Activated T-cell treated with anti-CD3 and anti-CD28 coated beads, Interleukin-2, amount 50 U/mL, for 72 hours (primary cell): ENCODE measurements at places on chromosomes 11 and 22. TPM values are rescaled to one million over a fixed set of nuclear protein-coding genes. Genes with fewer than 3 reads are reported as not detected.

Gene PLEKHA7
- 11.0 TPM for total RNA-seq

Gene SLC1A2
- total RNA-seq, result 0.09 TPM

Gene COA4
- 38.1 TPM for total RNA-seq

Gene C11orf42
- total RNA-seq, result not detected

Gene CST6
- total RNA-seq, result 0.79 TPM

Gene NEFH
- 1.6 TPM for total RNA-seq

Gene FADD
- total RNA-seq, result 31.4 TPM

Gene PLET1
- total RNA-seq, result not detected

Gene IL17REL
- total RNA-seq, result 1.1 TPM

Gene RAG1
- total RNA-seq, result 0.39 TPM

Gene OR8G1
- total RNA-seq, result not detected

Gene NCF4
- 15.8 TPM for total RNA-seq

Gene CD3G
- 125 TPM for total RNA-seq

Gene DDIAS
- total RNA-seq, result 19.5 TPM

Gene H19
- not detected for total RNA-seq

Gene SOX10
- not detected for total RNA-seq

Gene ALKBH8
- total RNA-seq, result 12.8 TPM

Gene OR8B12
- not detected for total RNA-seq

Gene CTTN
- total RNA-seq, result 42.9 TPM

Gene HYLS1
- total RNA-seq, result 9.7 TPM

Gene KIF18A
- 29.2 TPM for total RNA-seq

Gene OTOG
- not detected for total RNA-seq

Gene RTN4RL2
- 0.97 TPM for total RNA-seq

Gene PLAAT4
- 101 TPM for total RNA-seq

Gene APOL3
- 55.6 TPM for total RNA-seq

Gene MYRF
- total RNA-seq, result 2.9 TPM

Gene MISFA
- 3.1 TPM for total RNA-seq

Gene PDXP
- 14.8 TPM for total RNA-seq

Gene OR2AG1
- not detected for total RNA-seq

Gene POU2F3
- 0.14 TPM for total RNA-seq

Gene C11orf52
- total RNA-seq, result not detected

Gene PRDM11
- 2.0 TPM for total RNA-seq

Gene FGF19
- 0.35 TPM for total RNA-seq

Gene CCDC34
- 20.2 TPM for total RNA-seq

Gene PATE2
- total RNA-seq, result not detected
